RKO (cell line): ENCODE measurements at places on chromosomes 6 and 20.

DNA sequence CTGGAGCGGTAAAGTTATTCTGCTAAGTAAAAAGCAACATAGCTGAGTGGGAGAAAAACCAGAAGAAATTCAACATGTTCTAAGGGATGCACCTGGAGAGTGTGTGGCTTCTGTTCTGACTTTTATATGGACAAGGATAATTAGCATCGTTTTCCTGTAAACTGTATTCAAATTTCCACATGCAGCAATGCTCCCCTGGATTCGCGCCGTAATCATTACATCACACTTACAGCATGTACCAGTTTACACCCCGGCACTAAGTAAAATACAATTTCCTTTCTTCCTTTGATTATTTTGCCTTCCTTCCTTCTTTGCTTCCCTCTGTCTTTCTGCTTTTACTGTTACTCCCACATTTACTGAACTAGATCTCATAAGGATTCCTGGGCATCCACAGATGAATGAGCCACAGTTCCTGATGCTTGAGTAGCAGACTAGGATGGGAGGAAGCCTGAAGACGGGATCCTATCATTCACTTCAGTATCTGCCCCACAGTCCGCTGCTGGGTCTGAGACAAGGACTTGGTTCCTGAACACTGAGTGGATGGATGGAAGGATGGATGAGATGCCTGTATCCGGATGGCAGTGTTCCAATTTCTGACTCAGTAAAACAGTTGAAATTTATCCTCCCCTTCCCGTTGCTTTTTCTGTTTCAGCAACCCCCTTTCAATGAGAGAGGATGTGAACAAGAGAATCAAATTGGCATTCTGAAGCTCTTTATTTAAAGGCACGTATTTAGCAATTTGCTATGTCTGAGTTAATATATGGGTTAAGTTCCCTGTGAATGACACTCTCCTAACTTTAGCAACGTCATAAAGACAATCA is 174.6 kb downstream of the GJA10 start:
- DNase-seq = no peak

GRCh38 chr20:50293284-50294139 is 102.9 kb downstream of the CEBPB start:
- DNase-seq = no peak

GRCh38 chr20:50663095-50663821 is 28.1 kb downstream of the RIPOR3 start:
- no peak for DNase-seq

- no peak for DNase-seq
Observed at GRCh38 chr6:16706029-16706428, 55.2 kb downstream of the ATXN1 start.

GRCh38 chr6:43509142-43509983 is 783 bp downstream of the LRRC73 start:
- no peak for DNase-seq

- DNase-seq = no peak
Observed at GRCh38 chr6:158752613-158753012, 66.6 kb downstream of the EZR start.

DNA sequence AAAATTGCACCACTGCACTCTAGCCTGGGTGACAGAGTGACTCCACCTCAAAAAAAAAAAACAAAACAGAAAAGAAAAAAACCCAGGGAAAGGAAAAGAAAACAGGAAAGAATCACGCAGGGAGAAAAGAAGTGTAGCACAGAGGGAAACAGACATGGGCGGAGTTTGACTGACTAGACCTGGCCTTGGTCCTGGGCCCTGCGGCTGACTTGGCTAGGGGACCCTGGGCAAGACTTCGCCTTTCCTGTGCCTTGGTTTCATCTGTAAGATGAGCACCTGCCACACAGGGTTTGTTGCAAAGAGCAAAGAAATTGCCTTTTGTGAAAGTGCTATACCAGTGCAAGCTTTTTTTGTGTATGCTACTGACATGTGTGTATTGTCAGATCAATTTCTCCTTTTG is 71.3 kb upstream of the KCNG1 start:
- no peak for DNase-seq

- no peak for DNase-seq
Observed at GRCh38 chr20:57560554-57561355, at the start of gene PCK1. PCK1 (plus strand) TSS chr20:57561110; CDS start chr20:57561412, 302 bp downstream.

- no peak for DNase-seq
Observed at GRCh38 chr6:101806241-101806640, 412.7 kb downstream of the GRIK2 start.

- DNase-seq = no peak
Observed at GRCh38 chr20:3084283-3084985, at the start of gene AVP. AVP (minus strand) TSS chr20:3084724; CDS start chr20:3084674, 50 bp downstream.

DNA sequence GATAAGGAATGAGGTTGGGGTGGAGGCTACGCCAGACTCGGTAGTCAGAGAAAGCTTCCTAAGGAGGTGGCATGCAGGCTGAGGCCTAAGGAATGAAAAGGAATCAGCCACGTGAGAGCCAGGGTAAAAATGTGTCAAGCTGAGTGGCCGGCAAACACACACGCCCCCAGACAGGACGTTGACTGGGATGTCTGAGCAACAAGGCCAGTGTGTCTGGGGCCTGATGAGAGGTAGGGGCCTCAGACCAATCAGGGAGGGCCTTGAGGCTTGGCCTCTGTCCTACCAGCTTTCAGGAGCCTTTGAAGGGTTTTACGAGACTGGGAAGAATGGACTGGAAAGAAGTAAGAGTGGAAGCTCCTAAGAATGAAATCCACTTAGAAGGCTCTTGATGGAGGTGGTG is 61.0 kb upstream of the PHACTR2 start:
- no peak for DNase-seq

DNA sequence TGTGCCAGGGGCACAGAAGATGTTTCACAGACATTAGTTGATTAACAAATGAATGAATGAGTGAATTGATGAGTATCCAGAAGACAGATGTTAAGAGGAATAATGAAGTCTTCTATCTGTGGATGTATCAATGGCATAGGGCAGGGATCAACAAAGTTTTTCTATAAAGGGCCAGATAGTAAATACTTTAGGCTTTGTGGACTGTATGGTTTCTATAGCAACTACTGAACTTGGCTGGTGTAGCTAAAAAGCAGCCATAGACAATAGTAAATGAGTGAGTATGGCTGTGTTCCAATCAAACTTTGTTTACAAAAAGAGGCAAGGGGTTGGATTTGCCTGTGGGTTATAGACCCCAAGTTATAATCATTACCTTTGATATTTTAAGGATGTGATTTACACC is 144.0 kb downstream of the PRL start:
- no peak for DNase-seq

DNA sequence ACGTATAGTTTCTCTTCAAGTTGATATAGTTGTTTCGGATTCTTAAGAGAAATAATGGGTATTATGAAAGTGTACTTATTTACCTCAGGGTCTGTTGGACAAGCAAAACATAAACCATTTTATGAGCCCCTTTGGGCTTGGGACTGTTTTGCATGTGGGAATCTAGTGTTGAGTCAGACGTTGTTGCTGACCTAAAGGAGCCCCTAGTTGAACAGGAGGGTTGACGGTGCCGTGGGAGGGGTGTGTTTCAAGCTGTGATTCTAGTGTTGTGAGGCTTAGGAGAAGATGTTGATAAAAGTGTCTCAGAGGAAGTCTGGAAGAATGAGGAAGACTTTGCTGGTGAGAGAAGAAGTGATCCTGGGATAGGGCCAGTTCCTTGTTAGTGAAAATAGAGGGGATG is 140.0 kb downstream of the ARID1B start:
- no peak for DNase-seq

GRCh38 chr20:16284385-16285100 is 288.7 kb downstream of the KIF16B start:
- DNase-seq = no peak

DNA sequence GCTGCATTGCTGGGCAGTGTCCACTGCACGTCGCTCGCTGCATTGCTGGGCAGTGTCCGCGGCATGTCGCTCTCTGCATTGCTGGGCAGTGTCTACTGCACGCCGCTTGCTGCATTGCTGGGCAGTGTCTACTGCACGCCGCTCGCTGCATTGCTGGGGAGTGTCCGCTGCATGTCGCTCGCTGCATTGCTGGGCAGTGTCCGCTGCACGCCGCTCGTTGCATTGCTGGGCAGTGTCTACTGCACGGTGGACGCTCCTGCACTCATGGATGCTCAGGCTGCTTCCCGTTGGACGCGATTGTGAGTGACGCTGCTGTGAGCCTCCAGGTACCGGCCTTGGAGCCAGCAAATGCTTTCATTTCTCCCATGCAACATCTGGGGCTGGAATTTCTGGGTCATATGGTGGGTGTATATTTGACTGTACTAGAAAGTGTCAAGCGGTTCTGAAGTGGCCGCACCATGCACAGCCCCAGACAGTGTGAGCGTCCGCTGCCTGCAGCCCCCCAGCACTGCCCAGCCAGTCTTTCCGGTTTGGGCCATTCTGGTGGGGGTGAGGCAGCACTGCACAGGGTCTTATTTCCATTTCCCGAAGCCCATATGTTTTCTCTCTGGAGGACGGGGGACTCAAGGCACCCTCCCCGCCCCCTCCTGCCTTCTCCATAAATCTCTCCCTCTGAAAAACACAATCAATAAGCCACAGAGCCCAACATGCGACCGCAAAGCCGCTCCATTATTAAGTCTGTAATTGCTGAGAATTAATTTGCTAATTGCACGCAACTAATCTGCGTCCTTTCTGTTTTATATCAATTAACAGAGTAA is 97.4 kb downstream of the YTHDF1 start:
- no peak for DNase-seq

- peak; percentile 58 for DNase-seq
Observed at GRCh38 chr6:14799928-14800327, 445.9 kb upstream of the JARID2 start.

GRCh38 chr6:73657201-73657600 is 3.4 kb upstream of the SLC17A5 start:
- no peak for DNase-seq

- no peak for DNase-seq
Observed at GRCh38 chr6:134039116-134039515, 13.3 kb downstream of the SLC2A12 start.

- no peak for DNase-seq
Observed at GRCh38 chr6:114989279-114989964, 646.6 kb upstream of the HS3ST5 start.

DNA sequence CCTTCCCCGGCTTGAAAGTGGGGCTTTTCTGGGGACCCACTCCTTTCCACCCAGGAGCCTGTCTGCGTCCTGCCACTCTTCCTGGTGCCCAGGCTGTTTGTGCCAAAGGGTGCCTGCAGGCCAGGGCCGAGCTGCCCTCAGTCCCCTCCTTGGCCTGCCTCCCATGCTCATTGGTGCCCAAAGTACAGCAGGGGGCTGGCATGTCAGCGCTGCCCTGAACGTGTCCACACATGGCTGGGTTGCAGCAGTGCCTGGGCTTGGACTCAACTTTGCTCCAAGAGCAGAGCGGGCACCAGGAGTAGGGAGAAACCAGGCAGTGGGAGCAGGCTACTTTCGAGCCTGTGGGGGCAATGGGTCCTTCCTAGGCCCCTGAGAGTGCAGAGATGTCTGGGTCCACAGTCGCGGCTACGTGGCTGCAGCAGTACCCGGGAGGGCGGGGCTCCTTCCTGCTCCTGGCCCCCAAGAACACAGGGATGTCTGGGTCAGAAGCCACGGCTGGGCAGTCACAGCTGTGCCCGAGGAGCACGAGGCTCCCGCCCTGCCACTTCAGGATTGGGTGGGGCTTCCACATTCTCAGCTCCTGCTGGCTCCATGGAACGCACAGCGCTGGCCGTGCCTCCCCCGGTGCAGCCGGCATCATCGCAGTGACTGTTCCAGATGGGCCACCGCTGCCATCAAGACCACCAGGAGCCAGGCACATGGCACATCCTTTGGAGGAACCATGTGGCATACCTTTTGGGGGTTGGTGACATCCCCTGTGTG is 50.0 kb upstream of the CLDN20 start:
- no peak for DNase-seq

DNA sequence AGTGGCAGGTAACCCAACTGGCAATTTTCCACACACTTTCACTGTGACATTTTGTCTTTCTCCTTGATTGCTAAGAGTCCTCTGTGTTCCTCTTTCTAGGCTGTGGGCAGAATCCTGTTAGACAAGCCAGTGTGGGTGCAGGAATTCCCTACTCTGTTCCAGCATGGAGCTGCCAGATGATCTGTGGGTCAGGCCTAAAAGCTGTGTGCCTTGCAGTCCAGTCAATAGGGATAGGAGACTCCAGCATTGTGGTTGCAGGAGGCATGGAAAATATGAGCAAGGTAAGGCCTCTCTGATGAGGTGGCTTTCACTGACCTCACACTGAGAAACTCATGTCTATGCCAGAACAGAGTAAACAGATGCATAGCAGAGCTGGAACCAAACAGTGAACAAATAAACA is 5.1 kb downstream of the ACAT2 start:
- DNase-seq = no peak

GRCh38 chr20:36887752-36888090 is 11.8 kb downstream of the TLDC2 start:
- no peak for DNase-seq

DNA sequence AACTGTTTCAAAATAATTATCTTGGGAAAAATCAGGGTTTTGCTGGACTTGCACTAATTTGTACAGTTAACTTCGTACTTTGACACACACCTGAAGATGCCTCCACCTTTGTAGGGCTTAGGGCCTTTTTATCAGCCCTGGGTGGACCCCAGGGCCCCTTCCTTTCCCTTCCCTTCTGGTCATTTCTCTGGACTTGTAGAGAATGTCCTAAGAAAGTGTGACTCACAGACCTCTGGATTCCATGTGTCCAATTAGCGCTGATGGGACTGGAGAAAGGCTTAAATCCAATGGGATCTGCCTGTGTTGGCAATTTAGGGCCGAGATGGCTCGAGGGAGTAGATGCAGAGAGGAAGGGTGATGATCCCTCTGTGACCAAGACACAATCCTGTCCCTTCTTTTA is 9.3 kb downstream of the TRIM15 start:
- no peak for DNase-seq

GRCh38 chr6:50549026-50549425 is 164.3 kb upstream of the TFAP2D start:
- no peak for DNase-seq

DNA sequence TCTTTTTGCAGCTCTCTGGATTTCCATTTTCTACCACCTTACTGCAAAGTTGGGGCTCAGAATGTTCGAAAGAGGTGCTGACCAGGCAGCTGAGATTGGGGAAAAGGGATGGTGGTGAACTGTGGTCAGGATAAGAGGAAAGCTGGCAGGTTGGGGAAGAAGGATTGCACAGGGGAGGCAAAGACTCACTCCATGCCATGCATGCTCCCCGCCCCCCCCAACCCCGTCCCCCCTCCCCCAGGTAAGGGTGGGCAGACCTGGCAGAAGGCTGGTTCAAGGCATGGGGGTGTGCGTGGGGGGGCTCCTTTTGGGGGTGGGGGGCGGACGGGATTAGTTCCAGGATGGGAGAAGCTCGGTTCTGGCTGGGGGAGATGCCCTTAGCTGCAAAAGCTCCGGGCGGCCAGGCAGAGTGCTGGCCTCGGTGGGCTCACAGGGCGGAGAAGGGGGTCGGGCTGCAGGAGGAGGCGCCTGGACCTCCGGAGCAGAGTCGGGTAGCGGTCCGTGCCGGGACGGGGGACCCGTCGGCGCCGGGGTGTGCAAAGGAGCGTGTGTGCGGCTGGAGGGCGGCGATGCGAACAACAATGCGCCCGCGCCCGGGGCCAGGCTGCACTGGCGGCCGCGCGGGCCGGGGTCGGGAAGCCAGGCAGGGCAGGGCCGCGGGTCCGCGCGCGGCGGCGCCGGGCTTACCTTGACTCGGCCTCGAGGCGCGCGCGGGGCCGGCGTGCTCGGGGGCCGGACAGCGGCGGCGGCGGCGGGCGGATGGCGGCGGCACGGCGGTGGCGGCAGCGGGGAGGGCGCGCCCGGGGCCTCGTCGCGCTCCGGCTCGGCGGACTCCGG is 880 bp downstream of the ADNP start:
- no peak for DNase-seq
